H9 (cell line): ENCODE measurements at places on chromosomes 7 and 10.
A peak's percentile ranks its signal among the peaks of the same experiment; 100 is the strongest.

GRCh38 chr10:35331894-35332640, 4.2 kb upstream of the CCNY start:
- DNase-seq: no peak

GRCh38 chr7:15864626-15864991, 178.1 kb upstream of the MEOX2 start:
- no peak for DNase-seq

DNA sequence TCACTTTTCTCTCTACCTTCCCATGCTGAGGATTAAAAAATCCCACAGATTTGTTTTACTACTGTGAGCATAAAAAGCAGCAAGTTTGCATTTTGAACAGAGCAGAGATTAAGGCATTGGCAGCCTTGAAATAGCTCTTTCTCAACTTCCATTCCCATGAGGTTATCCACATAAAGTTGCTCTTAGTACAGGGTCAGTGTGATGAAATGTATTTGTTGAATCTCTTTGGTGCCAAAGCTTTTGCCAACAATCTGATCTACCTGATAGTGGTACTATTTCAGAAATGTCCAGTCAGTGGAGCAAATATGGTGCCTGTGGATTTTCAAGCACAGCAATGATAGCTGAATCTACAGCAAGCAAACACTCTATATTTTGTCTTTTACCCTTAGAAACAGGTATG, 254.8 kb downstream of the INHBA start:
- DNase-seq: no peak

GRCh38 chr7:293681-294439, 3.9 kb downstream of the FOXL3 start:
- DNase-seq: no peak

DNA sequence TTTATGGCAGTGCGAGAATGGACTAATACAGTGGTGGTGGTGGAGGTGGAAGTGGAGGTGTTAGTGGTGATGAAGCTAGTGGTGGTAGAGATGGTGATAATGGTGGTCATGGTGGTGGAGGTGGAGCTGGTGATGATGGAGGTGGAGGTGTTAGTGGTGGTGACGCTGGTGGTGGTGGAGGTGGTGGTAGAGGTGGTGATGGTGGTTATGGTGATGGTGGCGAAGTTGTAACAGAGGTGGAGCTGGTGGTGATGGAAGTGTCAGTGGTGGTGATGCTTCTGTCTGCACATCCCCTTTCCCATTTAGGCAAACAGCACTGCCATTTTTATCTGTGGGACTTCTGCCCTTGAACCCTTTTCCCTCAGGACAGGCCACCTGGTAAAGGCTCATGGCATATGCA, 7.4 kb upstream of the PTPRN2 start:
- peak; percentile 77 for DNase-seq
